ENCODE measurements at places on chromosomes 6 and 20.

DNA sequence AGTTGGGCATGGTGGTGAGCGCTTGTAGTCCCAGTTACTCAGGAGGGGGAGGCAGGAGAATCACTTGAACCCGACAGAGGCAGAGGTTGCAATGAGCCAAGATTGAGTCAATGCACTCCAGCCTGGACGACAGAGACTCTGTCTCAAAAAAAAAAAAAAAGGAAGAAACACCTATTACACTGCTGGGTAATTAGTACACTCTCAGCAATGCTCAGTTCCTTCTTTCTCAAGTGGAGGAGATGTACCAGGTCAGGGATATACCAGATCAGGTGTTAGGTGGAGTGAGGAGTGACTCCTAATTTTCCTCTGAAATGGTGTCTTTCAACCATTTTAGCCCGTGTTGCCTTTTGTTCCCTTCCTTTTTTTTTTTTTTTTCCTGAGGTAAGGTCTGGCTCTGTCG lies 30.0 kb upstream of the UBR2 start:
- no peaks in the 10 kb centered on the region for H3K4me1 ChIP-seq
- DNase-seq, result no peak
- no peaks in the 10 kb centered on the region for H3K36me3 ChIP-seq
- no peaks in the 10 kb centered on the region for H3K27me3 ChIP-seq
- no peak overlapping the region for H3K4me3 ChIP-seq

DNA sequence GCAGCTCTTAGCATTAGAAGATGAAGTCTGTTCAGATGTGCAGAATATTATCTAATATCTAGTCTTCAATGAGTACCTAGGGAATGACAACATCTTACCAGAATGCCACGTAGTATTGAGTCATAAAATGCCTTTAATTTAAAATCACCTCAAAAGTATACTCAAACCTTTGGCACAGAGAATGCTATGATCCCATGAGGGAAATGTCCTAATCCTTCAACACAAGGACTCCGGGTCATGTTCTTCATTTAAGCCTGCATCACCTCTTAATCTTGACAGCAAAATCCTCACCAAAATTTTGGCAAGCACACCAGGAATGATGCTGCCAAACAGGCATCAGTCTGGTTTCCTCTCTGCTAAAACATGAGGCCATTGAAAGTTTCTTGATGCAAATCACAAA lies 23.6 kb upstream of the MARCKS start:
- H3K27ac ChIP-seq, result no peak overlapping the region
- DNase-seq, result no peak
- no peak overlapping the region for H3K4me3 ChIP-seq
- H3K27me3 ChIP-seq, result no peaks in the 10 kb centered on the region

DNA sequence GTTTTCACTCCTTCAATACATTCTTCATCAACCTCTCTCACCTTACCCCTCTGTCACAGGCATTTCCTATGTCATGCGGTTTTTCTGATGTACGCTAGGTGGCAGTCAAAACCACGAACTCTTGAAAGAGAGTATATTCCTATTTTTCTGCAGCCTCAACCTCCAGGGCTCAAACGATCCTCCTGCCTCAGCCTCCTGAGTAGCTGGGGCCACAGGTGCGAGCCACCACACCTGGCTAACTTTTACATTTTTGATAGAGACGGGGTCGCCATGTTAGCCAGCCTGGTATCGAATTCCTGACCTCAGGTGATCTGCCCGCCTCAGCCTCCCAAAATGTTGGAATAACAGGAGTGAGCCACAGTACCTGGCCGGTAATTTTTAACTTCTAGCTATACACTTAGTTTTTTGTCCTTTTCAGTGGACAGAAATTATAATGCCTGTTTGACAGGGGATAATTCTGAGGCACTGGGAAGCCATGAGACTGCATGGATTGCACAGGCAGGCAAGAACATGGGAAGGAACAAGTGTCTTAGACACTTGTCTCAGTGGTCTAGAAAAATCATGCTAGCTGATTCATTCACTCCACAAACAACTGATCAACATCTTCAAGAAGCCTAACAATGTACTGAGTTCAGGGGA lies 22.5 kb upstream of the HFE start:
- H3K27ac ChIP-seq, result no peak overlapping the region
- no peak overlapping the region for H3K4me3 ChIP-seq
- no peaks in the 10 kb centered on the region for H3K36me3 ChIP-seq
- DNase-seq, result no peak
- no peaks in the 10 kb centered on the region for H3K27me3 ChIP-seq

DNA sequence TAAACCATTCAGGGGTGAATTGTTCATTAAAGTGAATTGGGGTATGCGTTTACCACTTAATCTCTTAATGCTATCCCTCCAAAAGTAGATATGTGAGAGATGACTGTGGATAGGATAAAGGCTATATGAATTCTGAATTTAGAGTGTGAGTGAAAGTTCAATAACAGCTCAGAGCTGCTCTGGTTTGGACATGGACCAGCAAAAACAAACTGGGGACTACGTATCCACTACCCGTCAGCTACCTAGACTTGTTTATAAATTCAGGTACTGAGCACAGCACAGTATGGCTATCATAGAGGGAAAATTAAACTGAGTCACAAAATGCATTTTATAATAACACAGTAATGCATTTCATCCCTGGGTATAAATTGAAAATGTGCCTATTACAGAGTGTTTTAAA lies 44.4 kb downstream of the HDDC2 start:
- H3K27me3 ChIP-seq, result no peaks in the 10 kb centered on the region
- no peaks in the 10 kb centered on the region for H3K36me3 ChIP-seq
- H3K27ac ChIP-seq, result no peak overlapping the region
- H3K4me3 ChIP-seq, result no peak overlapping the region

GRCh38 chr6:169604076-169604475 lies 97.8 kb downstream of the WDR27 start:
- no peaks in the 10 kb centered on the region for H3K36me3 ChIP-seq
- no peak overlapping the region for H3K27ac ChIP-seq
- H3K4me3 ChIP-seq, result no peak overlapping the region
- no peaks in the 10 kb centered on the region for H3K4me1 ChIP-seq
- no peaks in the 10 kb centered on the region for H3K27me3 ChIP-seq

- DNase-seq, result no peak
- no peak overlapping the region for H3K27ac ChIP-seq
- no peaks in the 10 kb centered on the region for H3K27me3 ChIP-seq
These were observed 13.9 kb upstream of the ADGRF5 start for GRCh38 chr6:46935687-46936086.

GRCh38 chr6:109024784-109025183 lies 69.9 kb downstream of the SESN1 start:
- H3K36me3 ChIP-seq, result no peaks in the 10 kb centered on the region
- no peaks in the 10 kb centered on the region for H3K4me1 ChIP-seq
- H3K27me3 ChIP-seq, result no peaks in the 10 kb centered on the region
- H3K27ac ChIP-seq, result no peak overlapping the region
- H3K4me3 ChIP-seq, result no peak overlapping the region
- no peak for DNase-seq

- no peak for DNase-seq
- no peak overlapping the region for H3K4me3 ChIP-seq
- no peaks in the 10 kb centered on the region for H3K36me3 ChIP-seq
- peaks cover 11% of the 10 kb centered on the region for H3K4me1 ChIP-seq
These were observed 9.5 kb upstream of the PAQR8 start for GRCh38 chr6:52352239-52353018.

DNA sequence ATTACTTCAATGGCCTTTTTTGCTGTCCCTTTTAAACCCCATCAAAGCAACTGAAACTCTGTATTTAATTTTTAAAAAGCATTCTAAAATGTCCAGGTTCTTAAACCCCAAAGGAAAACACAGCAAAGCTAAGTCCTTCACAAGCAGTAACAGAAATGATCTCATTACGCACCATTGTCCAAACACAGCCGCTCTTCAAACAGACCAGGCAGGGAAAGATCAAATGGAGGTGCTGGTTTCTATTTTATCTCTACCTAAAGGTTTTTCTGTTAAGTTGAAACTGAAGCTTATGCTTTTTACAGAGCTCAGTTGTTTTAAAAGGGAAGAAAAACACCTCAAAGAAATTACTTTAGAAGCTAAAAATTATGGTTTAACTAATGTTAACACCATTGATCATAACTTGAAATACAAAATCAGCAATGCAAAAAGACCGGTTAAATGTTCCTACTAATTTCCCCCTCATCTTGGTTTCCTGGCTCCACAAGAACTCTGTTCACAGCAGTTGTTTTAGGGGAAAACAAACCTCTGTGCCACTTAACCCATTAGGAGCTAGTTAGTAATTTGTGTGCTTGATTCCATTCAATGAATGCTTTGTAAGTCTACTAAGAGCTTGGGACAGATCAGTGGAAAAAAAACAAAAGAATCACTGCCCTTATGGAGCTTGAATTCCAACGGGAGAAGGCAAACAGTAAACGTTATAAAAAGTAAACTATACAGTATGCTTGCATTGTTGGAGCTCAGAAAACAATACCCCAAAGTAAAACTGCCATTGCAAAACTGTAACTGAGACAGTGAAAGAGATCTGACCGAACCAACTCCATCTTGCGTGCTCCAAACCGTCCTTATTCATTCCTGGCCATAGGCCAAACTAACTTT lies 87.4 kb downstream of the CD24 start:
- no peaks in the 10 kb centered on the region for H3K36me3 ChIP-seq
- peaks cover 80% of the 10 kb centered on the region for H3K4me1 ChIP-seq
- H3K27me3 ChIP-seq, result no peaks in the 10 kb centered on the region
- no peak overlapping the region for H3K4me3 ChIP-seq
- peak overlapping the region; percentile 87 for H3K27ac ChIP-seq
- no peak for DNase-seq

- H3K36me3 ChIP-seq, result no peaks in the 10 kb centered on the region
- DNase-seq, result no peak
- H3K4me3 ChIP-seq, result peak overlapping the region; percentile 38
- peak overlapping the region; percentile 71 for H3K27ac ChIP-seq
- no peaks in the 10 kb centered on the region for H3K27me3 ChIP-seq
These were observed 198.6 kb upstream of the THBS2 start for GRCh38 chr6:169452117-169452868.

DNA sequence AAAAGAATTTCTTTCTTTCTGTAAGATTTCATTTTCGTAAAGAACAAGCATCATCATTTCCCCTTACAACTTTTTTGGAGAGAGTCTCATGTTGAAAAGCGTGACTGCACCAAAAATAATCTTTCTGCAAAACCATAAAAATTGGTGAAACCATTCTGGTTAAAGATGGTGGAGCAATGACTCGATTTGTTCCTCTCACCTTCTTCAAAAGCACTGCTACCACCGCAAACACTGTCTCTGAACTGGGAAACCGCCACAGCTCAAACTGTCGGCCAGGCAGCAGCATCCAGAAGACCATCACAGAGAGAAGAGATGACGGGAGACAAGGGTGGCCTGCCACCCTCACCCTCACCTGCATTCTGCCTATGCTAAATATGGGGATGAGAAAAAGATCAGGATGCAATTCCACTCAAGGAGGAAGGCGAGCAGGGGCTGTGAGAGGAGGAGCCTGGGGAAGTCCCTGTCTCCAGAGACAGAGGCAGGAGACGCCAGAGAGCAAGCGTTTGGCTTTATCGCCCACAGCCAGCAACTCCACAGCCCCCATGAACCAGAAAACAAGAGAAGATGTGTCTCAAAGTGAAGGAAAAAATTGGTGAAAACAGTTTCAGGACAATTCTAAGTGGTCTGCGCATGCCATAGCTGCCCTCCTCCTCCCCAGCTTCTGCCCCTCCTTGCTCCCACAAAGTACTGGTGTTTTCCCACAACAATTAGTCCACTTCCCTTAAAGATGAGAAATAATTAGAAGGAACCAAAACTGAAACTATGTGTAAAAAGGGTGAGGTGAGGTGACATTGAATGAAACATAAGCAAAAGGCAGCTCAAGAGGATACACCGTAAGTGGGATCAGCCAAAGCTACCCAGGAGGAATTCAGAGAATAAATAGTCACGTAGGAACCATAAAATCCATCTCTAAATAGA lies 255.5 kb downstream of the KIF16B start:
- no peak for DNase-seq
- H3K4me1 ChIP-seq, result no peaks in the 10 kb centered on the region
- no peak overlapping the region for H3K27ac ChIP-seq
- H3K4me3 ChIP-seq, result no peak overlapping the region

DNA sequence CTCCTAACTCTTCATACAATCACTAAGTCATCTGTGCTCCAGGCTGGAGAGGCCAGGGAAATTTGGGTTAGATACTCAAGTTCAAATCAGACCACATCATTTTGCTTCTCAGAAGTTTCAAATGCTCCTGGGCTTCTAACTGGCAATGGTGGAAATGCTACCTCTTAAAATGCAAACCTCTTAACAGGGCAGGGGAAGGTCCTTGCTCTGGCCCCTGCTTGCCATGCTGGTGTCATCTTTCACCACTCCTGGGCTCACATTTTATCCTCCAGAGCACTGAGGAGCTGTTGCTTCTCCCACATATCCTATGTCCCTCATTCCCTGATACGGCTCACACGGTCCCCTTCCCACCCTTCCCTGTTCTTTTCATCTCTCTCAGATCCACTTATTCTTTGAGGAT lies 41.8 kb upstream of the NT5E start:
- H3K4me1 ChIP-seq, result peaks cover 17% of the 10 kb centered on the region
- no peak for DNase-seq
- H3K36me3 ChIP-seq, result no peaks in the 10 kb centered on the region
- no peaks in the 10 kb centered on the region for H3K27me3 ChIP-seq
- no peak overlapping the region for H3K27ac ChIP-seq
- H3K4me3 ChIP-seq, result no peak overlapping the region

DNA sequence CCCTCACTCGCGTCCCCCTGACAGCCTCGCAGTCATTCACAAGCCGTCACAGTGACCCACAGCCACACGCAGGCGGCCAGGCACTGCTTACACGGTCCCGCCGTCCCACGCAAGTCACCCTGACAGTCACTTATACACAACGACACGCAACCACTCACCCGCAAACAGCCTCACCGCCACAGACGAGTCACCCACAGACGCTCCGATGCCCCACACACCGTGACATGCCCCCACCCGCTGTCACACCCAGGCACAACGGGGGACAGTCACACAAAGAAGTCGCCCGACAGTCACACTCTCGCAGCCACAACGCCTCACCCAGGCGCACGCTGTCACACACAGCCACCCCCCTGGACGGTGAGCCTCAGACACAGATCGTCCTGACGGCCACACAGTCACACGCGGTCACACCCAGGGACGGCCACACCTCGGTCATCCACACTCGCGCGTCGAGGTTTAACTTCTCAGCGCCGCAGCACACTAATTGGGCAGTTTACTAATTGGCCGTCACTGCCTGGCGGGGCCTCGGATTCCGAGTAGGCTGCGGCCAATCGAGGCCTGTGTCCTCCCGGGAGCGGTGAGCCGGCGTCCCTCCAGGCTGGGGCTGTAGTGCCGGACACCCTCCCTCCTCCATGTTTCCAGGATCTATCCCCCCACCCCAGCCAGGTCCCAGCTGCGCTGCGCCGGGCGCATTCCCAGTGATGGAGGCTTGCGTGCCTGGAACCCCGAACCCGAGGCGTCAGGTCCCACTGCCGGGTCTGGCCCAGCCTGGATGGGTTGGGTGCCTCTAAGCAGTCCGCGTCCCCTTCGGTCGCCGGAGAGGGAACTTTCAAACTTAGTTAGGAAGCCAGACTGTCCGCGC lies 790 bp downstream of the TOX2 start:
- H3K36me3 ChIP-seq, result no peaks in the 10 kb centered on the region
- peak overlapping the region; percentile 80 for H3K27ac ChIP-seq
- DNase-seq, result no peak
- H3K4me1 ChIP-seq, result peaks cover 34% of the 10 kb centered on the region
- peak overlapping the region; percentile 63 for H3K4me3 ChIP-seq
- peaks cover 3% of the 10 kb centered on the region for H3K27me3 ChIP-seq

- H3K27me3 ChIP-seq, result no peaks in the 10 kb centered on the region
- H3K4me3 ChIP-seq, result no peak overlapping the region
- no peaks in the 10 kb centered on the region for H3K36me3 ChIP-seq
- no peak overlapping the region for H3K27ac ChIP-seq
- no peak for DNase-seq
- no peaks in the 10 kb centered on the region for H3K4me1 ChIP-seq
These were observed 172.6 kb upstream of the KCNG1 start for GRCh38 chr20:51195419-51195901.

- H3K27me3 ChIP-seq, result no peaks in the 10 kb centered on the region
- DNase-seq, result no peak
- no peaks in the 10 kb centered on the region for H3K36me3 ChIP-seq
- peaks cover 19% of the 10 kb centered on the region for H3K4me1 ChIP-seq
- peak overlapping the region; percentile 74 for H3K27ac ChIP-seq
These were observed 14.7 kb upstream of the CDKN1A start for GRCh38 chr6:36663504-36664446.

All from esophagus squamous epithelium (tissue), 5 donors.